ENCODE measurements at places on chromosomes 7 and 10.

DNA sequence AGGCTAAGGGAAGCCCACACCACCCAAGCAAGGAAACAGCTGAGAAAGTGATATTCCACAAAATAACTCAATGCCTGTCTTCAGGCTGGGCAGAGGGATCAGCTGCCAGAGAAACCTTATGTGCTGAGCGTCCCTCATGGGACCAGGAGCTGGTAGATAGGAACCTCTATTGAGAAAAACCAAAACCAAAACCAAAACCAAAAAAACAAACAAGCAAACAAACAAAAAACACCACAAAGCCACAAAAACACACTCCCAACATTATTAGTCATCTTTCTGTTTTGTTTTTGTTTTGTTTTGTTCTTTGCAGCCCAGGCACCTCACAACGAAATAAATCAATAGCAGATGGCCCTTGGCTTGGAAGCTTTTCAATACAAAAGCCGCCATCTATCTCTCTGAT is 760.8 kb upstream of the CELF2 start:
- no peak for DNase-seq

- no peak for DNase-seq
Observed at GRCh38 chr10:73233883-73234282, 13.2 kb downstream of the DNAJC9 start.

DNA sequence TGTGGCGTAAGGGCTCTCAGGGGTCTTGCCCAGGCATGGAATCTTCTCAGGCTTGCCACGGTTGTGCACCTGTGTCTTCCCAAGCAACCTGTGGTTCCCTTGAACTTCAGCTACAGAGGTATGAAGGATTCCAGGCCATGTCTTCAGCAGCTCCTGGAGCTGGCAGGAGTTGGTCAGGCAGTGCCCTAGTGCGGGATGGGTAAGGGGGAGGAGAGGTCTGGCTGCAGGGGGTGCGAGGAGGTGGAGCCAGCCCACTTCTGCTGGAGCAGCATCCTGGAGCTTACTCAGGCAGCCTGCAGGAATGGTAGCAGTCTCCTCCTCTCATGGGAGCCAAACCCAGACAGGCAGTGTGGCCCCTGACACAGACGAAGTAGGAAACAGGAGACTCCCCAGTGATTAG is 3.8 kb upstream of the TRIL start:
- no peak for DNase-seq

DNA sequence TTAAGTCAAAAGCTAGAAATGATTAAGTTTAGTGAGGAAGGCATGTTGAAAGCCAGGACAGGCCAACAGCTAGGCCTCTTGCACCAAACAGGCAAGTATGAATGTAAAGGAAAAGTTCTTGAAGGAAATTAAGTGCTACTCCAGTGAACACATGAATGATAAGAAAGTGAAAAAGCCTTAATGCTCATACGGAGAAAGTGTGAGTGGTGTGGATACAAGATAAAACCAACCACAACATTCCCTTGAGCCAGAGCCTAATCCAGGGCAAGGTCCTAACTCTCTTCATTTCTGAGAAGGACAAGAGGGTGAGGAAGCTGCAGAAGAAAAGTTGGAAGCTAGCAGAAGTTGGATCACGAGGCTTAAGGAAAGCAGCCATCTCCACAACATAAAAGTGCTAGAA is 53.0 kb downstream of the DNAJC1 start:
- no peak for DNase-seq

- no peak for DNase-seq
Observed at GRCh38 chr7:140691376-140692045, 5.0 kb upstream of the NDUFB2 start.

DNA sequence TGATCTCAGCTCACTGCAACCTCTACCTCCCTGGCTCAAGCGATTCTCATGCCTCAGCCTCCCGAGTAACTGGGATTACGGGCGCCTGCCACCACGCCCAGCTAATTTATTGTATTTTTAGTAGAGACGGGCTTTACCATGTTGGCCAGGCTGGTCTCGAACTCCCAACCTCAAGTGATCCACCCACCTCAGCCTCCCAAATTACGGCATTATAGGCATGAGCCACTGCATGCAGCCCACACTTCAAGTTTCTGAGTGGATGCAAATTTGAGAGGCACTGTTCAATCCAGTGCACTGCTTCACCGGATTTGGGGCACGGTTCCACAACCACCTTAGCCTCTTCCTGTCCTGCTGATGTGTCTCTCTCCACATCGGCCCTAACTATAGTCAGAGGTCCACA is 16.5 kb downstream of the CNPY1 start:
- DNase-seq, result no peak

Measured in stimulated activated CD8-positive, alpha-beta memory T cell treated with anti-CD3 and anti-CD28 coated beads, Interleukin-2, amount 100 ng/mL, for 48 hours (primary cell).